ENCODE measurements at places on chromosomes 6 and 20.

- no peak overlapping the region for H3K27ac ChIP-seq
- peaks cover 68% of the 10 kb centered on the region for H3K36me3 ChIP-seq
- no peak overlapping the region for H3K4me3 ChIP-seq
Measured at GRCh38 chr20:35353646-35354045, 58.1 kb downstream of the UQCC1 start.

- H3K27ac ChIP-seq, result no peak overlapping the region
- H3K4me3 ChIP-seq, result no peak overlapping the region
Measured at GRCh38 chr6:81933608-81934051, 181.1 kb upstream of the TENT5A start.

DNA sequence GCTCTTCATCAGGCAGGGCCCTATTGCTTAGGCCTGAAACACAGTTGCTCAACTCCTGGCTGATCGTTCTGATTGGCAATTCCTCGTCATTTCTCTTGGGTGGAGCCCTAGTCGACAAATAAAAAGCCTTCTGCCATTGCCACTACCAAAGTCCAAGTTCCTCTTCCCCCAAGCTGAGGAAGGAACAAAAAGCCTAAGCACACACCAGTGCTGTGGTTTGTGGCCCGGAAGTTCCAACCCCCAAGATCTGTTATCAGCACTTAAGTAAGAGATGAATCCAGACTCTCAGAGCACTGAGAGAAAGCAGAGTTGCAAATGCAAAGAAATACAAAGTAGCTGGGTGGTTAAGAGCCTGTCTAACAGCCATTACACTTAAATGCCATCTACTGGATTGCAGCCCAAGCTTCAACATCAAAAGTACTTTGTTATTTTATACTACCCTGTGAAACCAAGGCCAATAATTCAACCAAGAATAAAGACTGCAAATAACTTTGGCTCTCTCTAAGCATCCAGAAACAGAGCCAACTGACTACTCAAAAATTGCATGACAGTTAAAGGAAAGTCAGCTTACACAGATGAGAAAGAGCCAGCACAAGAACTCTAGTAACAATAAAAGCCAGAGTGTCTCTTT is 1024.0 kb downstream of the GRIK2 start:
- no peaks in the 10 kb centered on the region for H3K27me3 ChIP-seq
- no peaks in the 10 kb centered on the region for H3K36me3 ChIP-seq
- no peaks in the 10 kb centered on the region for H3K4me1 ChIP-seq
- no peak for DNase-seq

DNA sequence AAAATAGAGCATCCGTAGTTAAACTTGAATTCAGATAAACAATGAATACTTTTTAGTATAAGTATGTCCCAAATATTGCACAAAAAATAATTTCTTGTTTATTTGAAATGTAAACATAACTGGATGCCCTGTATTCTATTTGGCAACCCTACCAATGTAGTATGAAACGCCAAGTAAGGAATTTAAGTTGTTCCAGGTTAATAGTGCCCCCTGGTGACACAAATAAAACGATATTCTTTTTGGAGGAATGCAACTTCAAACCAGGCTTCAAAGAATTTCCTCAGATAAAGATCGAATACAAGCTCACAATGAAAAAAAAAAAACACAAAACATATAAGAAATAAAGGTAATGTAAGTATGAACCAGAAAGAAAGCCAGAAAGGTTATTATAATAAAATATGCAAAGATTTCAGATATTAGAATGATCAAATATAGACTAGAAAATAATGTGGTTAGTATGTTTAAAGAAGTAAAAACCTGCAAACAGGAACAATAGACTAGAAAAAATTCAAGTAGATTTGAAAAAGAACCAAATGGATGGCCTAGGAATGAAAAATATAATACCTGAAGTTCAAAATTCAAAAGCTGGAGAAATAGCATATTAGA is 18.4 kb upstream of the AKAP7 start:
- no peak overlapping the region for H3K27ac ChIP-seq
- H3K4me1 ChIP-seq, result no peaks in the 10 kb centered on the region
- no peaks in the 10 kb centered on the region for H3K27me3 ChIP-seq
- peak; percentile 37 for DNase-seq

GRCh38 chr20:57611586-57612311 is 8.5 kb downstream of the ZBP1 start:
- H3K27me3 ChIP-seq, result peaks cover 12% of the 10 kb centered on the region
- H3K27ac ChIP-seq, result no peak overlapping the region
- H3K4me3 ChIP-seq, result no peak overlapping the region

DNA sequence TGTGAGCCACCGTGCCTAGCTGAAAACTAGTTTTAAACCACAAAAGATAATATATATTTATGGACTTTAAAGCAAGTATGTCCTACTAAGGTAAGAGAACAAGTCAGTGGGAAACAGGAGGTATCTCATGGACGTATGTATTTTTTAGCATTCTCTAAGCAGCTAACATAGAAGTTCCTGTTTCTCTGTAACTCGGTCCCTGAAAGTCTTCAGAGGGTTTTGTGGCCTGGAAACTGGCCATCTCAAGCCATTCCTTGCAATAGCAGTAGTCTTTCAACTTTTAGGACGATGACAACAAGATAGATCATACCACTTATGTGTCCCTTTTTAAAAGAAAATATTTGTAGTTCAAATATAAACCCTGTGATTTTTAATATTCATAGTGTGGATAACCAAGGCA is 95.6 kb upstream of the RALGAPA2 start:
- no peak for DNase-seq
- no peak overlapping the region for H3K4me3 ChIP-seq
- no peaks in the 10 kb centered on the region for H3K36me3 ChIP-seq
- no peak overlapping the region for H3K27ac ChIP-seq

GRCh38 chr6:92521553-92521952 is 897.8 kb downstream of the EPHA7 start:
- H3K4me1 ChIP-seq, result no peaks in the 10 kb centered on the region
- DNase-seq, result no peak
- H3K36me3 ChIP-seq, result no peaks in the 10 kb centered on the region
- no peak overlapping the region for H3K4me3 ChIP-seq
- H3K27me3 ChIP-seq, result no peaks in the 10 kb centered on the region

DNA sequence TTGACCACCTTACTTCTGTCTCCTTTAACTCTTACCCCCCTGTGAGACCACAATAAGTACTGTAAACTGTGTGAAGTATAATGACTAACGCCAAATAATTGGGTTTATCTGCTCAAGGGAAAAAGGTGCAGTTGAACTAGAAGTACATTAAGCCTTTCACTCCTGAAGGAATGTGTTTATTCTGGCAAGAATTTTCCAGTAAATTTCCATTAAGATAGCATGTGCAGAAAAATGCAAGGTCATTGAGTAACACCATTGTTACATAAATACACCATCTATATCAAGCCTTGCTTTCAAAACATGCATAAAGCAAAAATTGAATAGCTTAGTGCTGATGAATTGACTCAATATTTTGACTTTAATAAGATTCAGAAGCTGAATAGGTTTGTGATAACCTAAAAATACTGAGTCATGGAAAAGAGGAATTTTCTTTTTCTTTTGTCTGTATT is 65.4 kb downstream of the ARHGAP18 start:
- DNase-seq, result no peak
- H3K27ac ChIP-seq, result no peak overlapping the region
- H3K4me1 ChIP-seq, result peaks cover 15% of the 10 kb centered on the region
- no peak overlapping the region for H3K4me3 ChIP-seq
- no peaks in the 10 kb centered on the region for H3K36me3 ChIP-seq
- H3K27me3 ChIP-seq, result no peaks in the 10 kb centered on the region

GRCh38 chr20:57124800-57125517 is 141.5 kb downstream of the BMP7 start:
- H3K27me3 ChIP-seq, result no peaks in the 10 kb centered on the region
- H3K27ac ChIP-seq, result no peak overlapping the region
- DNase-seq, result no peak
- H3K4me3 ChIP-seq, result no peak overlapping the region
- no peaks in the 10 kb centered on the region for H3K4me1 ChIP-seq

- DNase-seq, result no peak
- no peaks in the 10 kb centered on the region for H3K4me1 ChIP-seq
- H3K36me3 ChIP-seq, result no peaks in the 10 kb centered on the region
- peaks cover 32% of the 10 kb centered on the region for H3K27me3 ChIP-seq
- H3K4me3 ChIP-seq, result no peak overlapping the region
- H3K27ac ChIP-seq, result no peak overlapping the region
Measured at GRCh38 chr6:42140032-42140431, 2.4 kb downstream of the C6orf132 start.

DNA sequence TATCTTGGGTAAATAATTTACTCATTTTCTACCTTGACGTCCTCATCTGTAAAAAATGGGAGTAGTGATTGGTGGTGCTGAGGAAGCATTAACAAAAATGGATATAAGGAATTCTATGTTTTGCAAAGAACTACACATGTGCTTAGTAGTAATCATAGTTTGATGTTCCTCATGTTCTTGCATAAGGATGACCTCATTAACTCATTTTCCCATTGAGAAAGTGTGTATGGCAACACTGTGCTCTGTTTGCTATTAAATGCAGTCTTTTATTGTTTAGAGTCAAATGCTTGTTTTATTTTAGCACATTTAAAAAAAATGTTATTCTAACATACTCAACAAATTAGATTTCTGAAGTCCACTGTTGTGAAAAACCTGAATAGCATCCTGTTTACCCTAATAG is 211.2 kb upstream of the RSPO3 start:
- no peaks in the 10 kb centered on the region for H3K4me1 ChIP-seq
- H3K36me3 ChIP-seq, result no peaks in the 10 kb centered on the region
- no peak overlapping the region for H3K27ac ChIP-seq
- no peaks in the 10 kb centered on the region for H3K27me3 ChIP-seq

GRCh38 chr6:43242908-43243663 is at the start of gene TTBK1:
Gene TTBK1, plus strand, starts transcription at chr6:43243481. Its CDS starts 3,180 bp downstream, at chr6:43246661.
- no peak for DNase-seq
- no peaks in the 10 kb centered on the region for H3K36me3 ChIP-seq
- peaks cover 21% of the 10 kb centered on the region for H3K4me1 ChIP-seq
- H3K4me3 ChIP-seq, result no peak within 1 kb of the TSS

Measured in tibial nerve (tissue), 4 donors.